ENCODE measurements at places on chromosomes 13 and 19.

DNA sequence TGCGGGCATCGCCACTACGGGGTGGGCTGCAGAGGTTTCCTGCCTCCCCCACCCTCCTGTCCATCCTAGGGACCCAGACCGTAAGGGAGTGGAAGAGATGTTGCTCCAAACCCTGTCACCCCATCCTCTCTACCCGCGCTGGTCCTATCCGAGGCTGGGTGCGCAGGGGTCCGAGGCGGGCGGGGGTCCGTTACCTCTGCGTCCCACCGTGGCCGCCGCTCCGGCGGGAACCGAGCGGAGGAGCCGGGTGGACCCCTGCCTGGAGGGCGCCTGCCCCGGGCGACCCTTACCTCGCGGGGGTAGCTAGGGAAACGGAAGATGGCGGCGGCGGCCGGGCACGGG lies at the start of gene DGKH:
DGKH (plus strand) TSS at position 307 of the 342 bp plus-strand sequence. CDS start 126 bp downstream, outside the sequence.
- DNase-seq, result no peak

DNA sequence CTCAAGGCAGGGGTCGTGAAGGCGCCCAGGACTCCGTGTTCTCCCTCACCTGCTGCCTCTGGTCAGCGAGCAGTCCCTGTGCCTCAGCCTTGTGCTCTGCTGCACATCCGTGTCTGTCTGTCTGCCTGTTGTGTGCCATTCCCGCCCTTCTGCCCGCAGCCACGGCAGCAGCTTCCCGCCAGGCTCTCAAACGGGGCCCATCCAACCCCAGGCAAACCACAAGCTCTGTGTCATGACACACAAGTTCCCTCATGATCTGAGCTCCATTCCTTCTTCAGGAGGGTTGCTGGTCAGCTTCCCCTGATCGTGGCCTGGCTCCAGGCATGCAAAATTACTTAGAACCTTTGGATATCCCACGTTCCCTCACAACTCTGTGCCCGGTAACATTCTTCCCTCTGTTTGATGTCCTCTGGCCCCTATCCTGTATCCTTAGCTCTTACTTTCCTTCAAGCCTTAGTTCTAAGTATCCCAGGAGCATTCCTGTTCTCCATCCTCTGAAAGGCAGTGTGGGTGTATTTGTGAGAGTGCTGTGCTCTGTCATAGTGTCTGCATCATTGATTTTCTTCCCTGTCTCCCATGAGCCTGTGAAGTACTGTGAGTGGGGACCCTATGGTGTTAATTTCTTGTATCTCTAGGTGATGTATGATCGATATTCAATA lies 3.2 kb downstream of the GPR183 start:
- no peak for DNase-seq

GRCh38 chr13:108033800-108034707 lies 181.3 kb downstream of the LIG4 start:
- DNase-seq, result no peak

DNA sequence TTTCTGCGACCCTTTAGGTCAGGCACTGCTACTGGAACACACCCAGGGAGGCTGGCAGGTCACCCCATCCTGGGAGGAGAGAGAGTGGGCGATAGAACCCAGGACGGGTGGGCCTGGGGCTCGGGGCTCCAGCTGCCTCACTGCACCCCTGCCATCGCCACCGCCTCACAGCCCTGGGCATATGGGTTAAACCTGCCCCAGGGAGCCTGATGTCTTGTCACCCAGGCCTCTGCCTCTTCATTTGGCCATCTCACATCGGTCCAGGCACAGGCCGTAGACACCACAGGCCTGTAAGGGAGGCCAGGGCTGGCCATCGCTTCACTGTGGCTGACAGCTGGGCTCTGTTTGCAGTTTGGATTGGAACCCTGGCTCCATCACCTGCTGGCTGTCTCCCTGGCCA lies 10.2 kb downstream of the PRPF31 start:
- DNase-seq, result no peak

DNA sequence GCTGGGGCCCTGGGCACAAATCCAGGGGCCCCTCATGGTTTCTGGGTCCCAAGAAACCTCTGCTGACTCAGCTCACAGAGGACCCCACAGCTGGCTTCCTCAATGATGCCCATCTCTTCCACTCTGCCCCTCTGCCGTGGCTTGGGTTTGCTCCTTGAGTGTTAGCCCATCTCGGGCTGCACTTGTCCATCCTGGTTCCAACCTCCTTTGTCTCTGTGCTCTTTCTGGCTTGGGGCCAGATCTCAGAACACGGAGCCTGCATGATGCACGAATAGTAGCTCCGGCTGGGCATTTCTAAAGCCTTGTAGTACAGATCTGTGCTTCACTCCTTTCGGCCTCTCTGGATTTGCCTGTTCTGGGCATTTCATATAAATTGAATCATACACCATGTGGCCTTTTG lies 53.8 kb downstream of the F2RL3 start:
- DNase-seq, result no peak

Data from heart right ventricle (tissue), 16 donors.